Effector memory CD4-positive, alpha-beta T cell (primary cell): ENCODE measurements at places on chromosomes 7 and 10.

DNA sequence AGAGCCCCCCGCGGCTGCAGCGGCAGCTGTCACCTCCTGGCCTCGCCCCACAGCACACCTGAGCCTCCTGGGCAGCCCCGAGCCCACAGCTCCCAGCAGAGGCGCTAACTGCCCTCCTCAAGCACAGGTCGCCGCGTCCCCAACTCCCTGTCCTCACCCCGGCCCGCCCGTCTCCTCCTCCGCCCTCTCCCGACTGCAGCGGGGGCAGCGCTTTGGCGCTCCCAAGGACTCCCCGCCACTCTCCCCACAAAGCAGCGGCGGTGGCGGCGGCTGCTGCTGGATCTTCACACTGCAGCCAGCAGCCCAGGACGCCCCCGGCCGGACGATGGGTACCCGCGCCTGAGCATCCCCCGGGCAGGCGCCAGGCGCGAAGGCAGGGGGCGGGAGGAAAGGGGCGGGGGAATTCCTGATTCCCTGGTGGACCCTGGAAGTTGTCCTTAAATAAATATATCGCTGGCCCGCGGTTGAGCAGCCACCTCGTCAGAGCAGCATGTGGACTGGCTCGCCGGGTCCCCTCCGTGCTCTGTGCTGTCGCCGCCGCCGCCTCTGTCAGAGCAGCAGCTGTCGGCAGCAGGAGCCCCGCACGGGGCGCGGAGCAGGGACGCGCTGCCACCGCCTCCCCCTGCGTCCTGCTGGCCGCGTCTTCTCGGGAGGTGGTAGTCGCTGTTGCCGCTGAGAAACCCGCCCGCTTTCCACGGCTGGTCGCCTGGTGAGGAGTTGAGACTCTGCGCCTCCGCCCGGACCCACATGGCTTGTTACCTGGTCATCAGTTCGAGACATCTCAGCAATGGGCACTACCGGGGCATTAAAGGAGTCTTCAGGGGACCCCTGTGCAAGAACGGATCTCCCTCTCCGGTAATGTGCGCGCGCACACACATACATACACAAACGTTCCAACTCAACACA, at the start of gene ZNF804B:
Gene ZNF804B, plus strand, starts transcription at position 471 of the 906 bp plus-strand sequence. Its CDS starts 277 bp downstream, at position 748.
- no peak for DNase-seq

DNA sequence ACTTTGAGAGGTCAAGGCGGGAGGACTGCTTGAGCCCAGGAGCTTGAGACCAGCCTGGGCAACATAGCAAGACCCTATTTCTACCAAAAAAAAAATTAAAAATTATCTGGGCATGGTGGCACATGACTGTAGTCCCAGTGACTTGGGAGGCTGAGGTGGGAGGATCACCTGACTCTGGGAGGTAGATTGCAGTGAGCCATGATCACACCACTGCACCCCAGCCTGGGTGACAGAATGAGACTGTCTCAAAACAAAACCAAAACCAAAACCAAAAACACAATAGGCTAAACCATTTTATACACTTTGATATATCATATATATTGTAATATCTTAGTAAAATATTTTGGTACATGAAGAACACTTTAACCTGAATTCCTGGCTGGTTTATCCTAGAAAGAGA, 101.6 kb downstream of the RAPGEF5 start:
- no peak for DNase-seq

GRCh38 chr7:47385536-47386125, 196.3 kb downstream of the TNS3 start:
- no peak for DNase-seq

DNA sequence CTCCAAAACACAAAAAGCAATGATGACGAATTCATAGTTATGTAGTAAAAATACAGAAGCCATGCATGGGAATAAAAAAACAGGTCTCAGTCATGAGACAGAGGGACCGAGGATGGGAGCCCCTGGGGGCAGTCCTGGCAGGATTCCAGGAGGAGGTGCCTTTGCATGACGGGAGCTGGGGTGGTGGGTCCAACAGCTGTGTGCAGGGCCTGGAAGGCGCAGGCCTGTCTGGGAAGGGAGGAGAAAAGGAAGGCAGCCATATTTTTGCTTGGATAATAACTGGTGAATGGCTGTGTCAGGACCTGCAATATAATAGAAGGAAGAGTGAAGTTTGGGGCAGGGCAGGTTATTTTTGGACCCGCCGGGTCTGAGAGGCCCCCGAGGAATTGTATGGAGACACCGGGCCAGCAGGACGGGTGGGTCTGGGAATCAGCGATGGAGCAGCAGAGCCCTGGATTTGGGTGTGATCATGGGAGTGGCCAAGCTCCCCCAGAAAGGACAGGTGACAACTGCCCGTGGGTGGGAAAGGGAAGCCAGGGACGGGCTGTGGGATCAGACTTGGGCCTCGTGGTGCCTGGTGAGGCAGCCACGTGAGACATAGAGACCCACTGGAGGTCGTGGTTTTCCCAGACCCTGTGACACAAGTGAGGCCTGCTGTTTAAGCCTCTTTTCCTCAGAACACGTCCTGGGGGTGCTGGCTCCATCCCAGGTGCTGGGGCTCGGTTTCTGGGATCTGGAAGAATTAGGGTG, 2.9 kb upstream of the JAKMIP3 start:
- DNase-seq = no peak

DNA sequence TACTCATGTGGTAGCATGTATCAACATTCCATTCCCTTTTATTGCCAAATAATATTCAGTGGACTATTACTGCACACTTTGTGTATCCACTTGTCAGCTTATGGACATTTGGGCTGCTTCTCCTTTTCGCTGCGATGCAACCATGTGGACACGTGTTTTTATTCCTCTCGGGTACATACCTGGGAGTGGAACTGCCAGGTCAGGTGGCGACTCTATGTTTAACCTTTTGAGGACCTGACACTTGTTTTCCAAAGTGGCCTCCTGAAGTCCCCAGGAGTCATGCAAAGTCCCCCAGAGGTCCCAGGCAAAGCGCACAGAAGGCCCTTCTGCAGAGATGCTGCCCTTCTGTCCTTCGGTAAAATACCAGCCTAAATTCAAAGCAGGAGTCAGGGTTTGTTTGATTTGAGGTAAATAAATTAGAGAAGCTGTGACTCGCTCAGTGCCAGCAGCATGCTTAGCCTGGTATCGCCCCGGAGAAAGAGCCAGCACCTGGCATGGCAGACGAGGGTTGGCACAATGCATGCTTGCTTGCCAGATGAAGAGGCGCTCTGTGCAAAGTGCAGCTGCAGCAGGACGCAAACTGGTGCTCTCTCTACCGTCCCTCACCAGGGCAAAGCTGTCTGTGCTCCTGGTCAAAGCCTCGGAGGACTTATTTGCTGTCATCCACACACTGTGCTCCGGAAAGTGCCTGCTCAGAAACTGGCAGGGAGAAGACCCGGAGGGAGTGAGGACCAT, 37.8 kb downstream of the HIPK2 start:
- DNase-seq = no peak

- no peak for DNase-seq
These were observed 25.1 kb downstream of the MRPS24 start for GRCh38 chr7:43844257-43844656.

DNA sequence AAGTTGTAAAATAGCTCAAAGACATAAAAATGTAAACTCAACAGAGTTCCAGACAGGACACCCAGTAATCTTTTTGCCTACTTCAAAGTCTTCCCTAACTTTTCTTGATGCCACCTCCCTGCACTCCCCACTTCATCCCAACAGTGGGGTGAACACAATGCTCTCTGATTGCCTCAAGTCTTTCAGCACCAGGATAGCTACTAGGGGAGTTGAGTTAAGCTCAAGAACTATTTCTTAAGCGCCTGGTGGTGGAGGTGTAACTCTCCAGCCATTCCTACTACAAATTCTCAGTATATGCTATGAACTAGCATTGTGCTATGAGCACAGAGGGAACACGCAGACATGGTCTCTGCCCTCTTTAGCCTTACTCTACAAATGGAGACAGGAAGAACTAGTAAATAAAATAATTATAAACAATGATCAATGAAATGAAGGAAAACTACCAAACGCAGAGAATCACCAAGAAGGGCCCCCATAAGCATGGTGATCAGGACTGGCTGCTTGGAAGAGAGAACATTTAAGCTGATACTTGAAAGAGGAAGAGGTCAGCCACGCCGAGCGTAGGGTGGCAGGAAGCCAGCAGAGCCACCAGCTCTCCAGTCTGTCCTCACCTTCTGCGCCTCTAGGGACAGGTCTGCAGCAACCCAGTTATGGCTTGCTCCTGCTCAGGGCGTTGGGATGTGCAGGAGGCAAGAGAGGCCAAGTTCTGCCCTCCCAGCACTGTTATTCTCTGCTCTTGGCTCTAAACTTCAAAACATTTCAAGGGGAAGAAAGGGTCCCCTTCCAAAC, 16.7 kb upstream of the FRA10AC1 start:
- DNase-seq = no peak

DNA sequence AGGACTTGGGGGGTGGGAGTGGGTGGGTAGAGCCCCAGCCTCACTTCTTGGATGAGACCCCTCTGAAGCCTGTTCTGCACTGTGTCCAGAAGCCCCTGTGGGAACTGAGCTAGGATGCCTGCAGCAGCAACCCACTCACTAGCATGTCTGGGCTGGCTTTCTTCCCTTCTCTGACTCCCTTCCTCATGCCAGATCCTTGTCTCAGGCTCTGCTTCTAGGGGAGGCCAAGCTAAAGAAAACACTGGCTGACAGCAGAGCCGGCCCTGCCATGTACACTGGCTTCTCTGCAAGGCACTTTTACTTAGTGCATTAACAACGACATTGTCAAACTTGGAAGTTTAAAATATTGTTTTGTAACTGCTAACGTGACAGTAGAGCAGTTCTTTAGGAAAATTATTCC, 50.2 kb downstream of the ARHGAP22 start:
- no peak for DNase-seq

DNA sequence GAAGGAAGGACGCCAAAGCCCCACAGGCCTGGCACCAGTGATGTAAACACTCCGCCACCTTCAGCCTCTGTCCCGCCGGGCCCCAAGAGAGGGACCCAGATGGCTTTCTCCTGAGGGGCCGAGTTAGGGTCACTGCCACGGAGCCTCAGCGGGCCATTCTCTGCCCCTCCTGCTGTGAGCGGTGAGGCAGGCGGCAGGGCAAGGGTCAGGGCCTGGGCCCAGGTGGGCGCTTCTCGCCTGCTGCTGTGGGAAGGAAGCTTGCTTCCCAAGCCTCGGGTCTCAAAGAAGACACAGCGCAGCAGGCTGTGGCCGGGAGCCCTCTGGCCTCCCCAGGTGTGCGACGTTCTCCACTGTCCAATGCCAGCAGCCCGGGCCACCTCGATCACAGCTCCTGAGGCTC, 84.8 kb downstream of the PROSER2 start:
- no peak for DNase-seq

- no peak for DNase-seq
These were observed 34.5 kb downstream of the GOT1 start for GRCh38 chr10:99395750-99396445.

DNA sequence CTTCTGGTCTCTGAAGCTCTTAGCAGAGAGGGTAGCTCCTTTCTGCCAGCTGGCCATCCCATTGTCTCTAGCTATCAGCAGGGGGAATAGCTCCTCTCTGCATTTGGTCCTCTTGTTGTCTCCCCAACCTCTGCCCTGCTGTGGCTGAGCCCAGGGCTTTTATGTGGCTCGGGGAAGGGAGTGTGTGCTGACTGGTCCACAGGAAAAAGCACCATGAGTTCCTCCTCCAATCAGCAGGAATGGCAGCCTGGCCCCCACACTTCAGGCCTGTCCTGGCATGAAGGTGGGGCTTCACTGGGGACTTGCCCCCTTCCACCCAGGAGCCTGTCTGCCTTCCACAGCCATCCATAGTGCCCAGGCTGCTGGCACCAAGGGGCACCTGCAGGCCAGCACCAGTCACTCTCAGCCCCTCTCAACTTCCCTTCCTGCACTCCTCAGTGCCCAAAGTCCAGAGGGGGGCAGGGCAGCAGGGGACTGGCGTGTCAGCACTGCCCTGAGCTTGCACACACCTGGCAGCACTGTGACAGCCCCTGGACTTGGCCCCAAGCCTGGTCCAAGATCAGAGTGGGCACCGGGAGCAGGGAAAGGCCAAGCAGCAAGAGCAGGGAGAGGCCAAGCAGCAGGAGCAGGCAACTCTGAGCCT, 36.2 kb downstream of the NOLC1 start:
- DNase-seq = no peak

DNA sequence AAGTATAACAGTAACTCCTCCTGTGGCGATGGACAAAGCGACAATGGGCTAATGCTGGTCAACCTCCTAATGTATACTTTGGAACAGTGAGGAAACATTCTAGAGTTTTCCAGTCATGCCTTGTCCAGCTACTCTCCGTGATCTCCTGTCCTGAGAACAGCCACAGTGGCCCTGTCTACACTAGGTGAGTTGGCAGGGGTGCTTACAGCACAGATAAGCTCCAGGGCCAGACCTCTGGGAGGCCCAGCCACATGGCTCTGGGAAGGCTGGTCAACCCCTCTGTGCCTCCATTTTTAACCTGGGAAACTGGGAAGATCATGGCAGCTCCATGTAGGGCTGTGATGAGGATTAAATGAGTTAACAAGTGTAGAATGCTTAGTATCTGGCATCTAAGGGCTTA, 57.0 kb downstream of the CLEC2L start:
- no peak for DNase-seq

- DNase-seq = no peak
These were observed 26.5 kb upstream of the CHST15 start for GRCh38 chr10:124119946-124120345.

GRCh38 chr7:50631639-50632038, 66.4 kb upstream of the DDC start:
- no peak for DNase-seq

- no peak for DNase-seq
These were observed 7.2 kb upstream of the ADAM22 start for GRCh38 chr7:87926581-87927461.

DNA sequence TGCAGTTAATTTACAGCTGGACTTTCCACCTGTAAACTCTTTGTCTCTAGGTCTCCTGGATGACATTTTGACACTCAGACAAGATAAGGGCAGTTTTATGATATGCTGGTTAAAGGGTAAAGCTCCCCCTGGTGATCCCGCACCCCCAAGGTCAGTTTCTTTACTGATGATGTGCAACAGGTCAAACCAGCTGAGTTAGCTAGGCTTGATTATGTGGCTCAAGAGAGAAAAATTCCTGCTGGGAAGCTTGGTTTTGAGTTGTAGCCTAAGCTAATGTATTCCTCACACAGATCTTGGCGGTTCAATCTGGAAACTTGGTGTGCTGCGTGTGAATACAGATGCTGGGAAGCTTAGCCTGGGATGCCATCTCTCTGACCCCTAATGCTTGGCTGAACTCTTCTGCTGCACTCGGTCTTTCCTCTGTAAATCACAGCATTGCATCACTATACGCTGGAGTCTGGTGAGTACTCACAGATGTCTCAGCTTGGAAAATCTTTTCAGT, 11.4 kb upstream of the AKR1D1 start:
- no peak for DNase-seq

DNA sequence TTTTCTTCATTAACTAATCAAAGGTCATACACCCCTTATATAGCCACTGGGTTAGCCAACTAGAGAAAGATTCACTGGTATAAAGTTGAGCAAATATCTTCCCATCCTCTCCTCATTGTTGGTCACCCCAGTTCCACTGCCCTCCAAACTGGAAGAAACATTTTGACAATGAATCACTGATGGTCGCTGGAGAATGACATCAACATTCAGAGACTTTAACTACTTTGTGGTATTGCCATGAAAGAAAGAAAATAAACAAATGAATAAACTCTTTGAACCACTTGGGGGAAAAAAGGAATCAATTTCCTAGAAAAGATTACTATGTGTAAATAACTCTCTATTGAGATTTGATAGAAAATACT, 23.4 kb downstream of the HYCC1 start:
- DNase-seq = no peak
